ENCODE measurements at places on chromosomes 6 and 20. TPM values are rescaled to one million over a fixed set of nuclear protein-coding genes. Genes with fewer than 3 reads are reported as not detected.

RAET1G gene
- not detected for total RNA-seq

ADGRF5 gene
- 0.70 TPM for total RNA-seq

RGS17 gene
- total RNA-seq, result 3.6 TPM

RNF144B gene
- total RNA-seq, result 191 TPM

DTD1 gene
- total RNA-seq, result 150 TPM

- peak; percentile 28 for DNase-seq
These were observed 18.3 kb downstream of the BTN2A1 start for GRCh38 chr6:26475823-26476729.

DNA sequence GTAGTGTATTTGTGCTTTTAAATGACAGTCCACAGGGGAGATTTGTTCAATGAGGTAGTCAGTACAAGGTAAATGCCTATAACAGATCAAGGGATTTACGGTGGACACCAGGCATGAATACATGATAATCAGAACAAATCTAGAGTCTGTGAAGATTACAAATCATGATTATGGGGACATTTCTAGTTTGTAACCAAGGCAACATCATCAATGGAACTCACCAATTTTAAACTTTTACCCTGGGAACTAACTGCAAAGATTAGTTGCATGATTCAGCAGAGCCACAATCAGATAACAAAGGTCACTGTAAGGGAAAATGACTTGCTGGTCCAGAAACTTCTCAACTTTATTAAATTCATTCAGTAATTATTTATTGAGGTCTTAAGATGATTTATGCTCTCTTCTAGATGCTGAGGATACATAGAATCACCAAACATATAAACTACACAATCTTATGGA, at the start of gene CRISP1:
TSS of gene CRISP1 (minus strand) at position 51 of the 459 bp plus-strand sequence. CDS start 9,135 bp downstream, outside the sequence.
- DNase-seq, result no peak

- DNase-seq, result no peak
These were observed 80.8 kb upstream of the EYS start for GRCh38 chr6:65787787-65788186.

All from renal cortical epithelial cell (primary cell).